ENCODE measurements at places on chromosomes 12 and 14.

DNA sequence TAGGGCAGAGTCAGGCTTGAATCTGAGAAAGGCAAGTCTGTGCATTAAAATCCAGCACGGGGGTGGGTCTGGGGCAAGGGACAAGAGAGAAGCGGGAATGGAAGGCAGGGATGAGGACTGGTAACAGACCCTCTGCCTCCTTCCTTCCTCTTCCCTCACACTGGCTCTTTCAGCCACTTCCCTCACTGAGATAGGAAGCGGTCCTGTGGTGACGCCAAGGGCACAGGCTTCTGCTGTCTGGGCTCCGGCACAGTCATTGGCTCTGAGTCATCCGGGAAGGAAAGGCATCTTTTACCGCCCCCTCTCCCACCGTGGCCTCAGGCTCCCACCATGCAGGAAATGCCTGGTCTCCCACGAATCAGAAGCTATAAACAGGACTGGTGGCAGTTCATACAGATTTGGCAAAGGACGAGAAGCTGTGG is 70.2 kb downstream of the ETV6 start:
- DNase-seq = peak; percentile 92

- DNase-seq = no peak
These were observed 24.2 kb downstream of the SFSWAP start for GRCh38 chr12:131735153-131735456.

DNA sequence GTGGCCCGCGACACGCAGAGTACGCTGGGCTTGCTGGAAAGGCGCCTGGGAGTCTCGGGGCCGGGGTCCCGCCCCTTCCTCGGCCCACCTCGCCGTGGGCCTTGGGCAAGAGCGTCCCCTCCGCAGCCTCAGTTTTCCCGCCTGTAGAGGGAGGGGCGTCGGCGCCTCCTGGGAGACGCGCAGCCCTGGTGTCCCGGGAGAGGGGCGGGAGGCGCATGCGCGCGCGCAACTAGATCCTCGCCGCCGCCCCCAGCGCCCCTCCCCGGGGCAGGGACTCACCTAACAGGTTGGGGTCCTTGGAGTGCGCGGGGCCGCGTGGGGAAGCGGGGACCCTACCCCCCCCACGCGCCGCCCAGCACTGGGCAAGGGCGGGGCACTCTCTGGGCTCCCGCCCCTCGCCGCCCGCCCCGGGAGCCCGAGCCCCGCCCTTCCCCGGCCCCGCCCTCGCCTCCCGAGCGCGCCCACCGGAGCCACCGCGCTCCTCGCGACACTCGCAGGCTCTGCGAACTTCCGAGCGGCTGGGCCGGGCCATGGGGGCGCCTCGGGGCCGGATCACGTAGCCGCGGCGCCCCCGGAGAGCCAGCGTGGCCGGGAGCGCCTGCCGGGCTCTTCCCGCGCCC is at the start of gene KIF26A:
KIF26A (plus strand) TSS at position 490 of the 620 bp plus-strand sequence. CDS start 136 bp downstream, outside the sequence.
- DNase-seq = peak; percentile 41

- DNase-seq = no peak
These were observed 73.9 kb downstream of the ITPK1 start for GRCh38 chr14:93041830-93042229.

DNA sequence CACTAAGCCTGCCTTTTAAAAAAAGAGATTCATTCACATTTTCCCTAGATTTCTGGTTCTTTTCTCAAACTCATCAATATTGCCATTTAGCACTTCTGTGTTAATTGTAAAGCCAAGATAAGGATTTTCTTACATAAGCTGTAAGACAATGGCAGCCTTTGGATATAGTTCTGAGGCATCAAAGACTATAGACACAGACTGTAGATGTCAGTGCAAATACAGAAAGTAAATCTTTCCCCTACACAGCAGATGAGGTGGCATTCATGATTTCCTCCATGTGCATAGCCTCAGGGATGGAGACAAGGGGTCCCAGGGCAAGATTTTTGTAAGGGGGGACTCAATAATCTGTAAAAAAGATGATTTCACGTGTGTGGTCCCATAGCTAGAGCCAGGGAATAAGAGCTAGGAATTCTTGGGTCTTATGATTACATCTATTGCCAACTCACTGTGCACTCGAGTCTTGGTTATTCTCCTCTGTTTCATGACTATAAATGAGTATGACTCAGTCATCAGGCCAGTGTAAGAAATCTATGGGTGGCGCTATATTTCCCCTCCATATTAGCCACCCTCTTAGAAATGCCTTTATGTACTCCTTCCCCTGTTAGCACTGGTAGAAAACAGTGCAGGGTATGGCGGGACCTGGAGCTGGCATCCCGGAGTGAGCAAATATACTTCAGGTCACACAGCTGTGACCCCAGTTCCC is 207.5 kb downstream of the EXOC5 start:
- DNase-seq = no peak

DNA sequence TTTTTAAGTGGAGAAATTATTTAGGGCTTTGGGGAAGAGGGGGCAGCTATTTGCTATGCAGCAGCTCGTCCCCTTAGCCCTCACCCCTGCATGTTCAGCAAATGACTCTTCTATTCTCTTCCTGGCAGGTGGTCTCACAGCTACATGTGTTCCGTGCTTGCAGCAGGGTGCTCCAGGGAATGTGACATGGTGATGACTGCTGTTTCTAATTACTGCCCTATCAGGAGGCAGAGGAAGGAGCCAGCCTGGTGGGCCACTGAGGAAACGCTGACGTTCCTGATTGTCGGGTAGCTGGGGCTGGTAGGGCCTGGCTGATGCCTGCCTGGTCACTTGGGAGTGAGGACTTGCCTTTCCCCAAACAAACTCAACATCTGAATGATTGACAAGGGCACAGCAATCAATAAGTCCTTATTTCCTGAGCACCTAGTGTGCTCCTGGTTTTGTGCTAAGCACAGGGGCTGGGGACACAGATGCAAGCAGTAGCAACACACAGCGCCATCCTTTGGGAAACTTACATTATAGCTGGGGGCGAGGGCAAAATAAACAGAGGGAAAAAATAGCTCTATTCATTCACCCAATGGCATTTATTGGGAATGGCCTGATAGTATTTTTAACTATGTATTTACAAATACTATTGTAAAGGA is 377.8 kb downstream of the FUT8 start:
- DNase-seq = no peak

DNA sequence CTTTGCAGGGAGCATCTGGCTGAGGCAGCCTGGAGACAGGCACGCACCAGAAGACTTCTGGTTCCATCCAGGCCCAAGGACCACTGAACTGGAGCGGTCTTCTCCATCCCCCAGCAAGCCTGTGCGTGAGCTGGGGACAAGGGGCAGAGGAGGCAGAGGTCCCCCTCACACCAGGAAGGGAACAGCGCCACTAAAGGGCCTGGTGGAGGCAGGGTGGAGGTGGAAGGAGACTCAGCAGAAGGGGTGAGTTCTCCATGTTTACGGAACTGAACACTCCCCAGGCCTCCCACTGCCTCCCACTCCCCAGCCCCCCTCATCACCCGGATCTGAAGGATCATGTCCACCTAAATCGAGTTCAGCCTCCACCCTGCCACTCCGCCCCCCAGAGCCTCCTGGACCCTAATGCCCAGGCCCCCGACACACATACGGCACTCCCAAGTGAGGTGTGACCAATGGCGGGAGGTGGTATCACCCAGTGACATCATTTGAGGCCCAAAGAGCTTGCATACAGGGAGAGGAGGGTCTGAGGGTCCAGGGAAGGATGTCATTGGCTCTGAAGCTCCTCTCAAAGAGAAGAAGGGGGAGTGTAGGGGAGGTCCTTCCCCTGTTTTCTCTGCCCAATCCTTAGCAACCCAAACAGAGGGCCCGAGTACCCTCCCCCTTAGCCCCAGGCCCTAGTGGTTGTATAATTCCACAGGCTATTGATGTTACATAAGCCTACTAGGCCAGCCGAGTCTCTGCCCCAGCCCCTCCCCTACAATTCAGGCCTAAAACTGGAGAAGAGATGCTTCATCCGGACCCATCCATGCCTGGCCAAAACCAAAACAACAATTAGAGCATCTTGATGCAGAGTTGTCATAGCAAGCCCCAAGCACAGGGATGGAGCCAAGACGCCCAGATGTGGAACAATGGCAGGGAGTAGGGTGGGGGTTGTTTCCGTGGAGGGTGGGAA is 1.0 kb downstream of the FAIM2 start:
- DNase-seq = no peak

DNA sequence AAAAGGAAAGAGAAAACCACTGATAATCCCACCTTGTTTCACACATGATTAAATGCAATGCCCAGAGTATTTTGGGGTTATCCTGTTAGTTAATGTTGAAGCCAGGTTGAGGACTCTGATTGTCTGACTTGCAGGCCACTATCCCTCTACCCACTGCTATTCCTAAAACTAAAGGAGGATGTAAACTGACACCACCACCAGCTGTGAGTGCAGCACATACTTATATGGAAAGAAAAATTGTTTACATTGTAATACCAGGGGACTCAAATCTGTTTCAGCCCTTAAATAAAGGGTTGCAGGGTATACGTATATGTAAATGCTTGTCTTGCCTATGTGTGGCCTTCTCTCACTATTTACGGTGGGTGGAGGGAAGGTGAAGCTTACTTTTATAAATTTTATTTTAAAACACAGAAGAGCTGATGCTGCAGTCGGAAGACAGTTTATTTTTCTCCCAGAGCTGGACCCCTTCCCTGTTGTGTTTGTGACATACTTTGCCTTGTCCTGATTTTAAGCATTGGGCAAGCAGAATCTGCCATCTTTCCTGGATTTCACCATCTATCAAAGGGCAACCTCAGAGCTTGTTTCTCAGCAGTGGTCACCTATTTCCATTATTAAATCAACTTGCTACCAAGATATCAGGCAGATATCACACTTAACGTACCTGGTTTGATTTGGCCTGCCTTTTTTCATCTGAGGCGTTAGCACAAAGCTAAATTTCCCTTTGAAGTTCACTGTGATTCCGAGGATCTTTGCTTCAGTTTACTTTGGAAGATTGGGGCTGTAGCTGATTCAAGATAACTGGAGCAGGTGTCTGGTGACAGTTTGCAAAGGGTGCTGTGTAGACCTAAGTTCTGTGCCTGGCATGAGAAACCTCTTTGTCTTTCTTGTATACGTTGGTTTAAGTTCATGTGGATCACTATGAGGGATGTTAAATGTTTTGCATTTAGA is 25.2 kb downstream of the DAAM1 start:
- DNase-seq = peak; percentile 63

DNA sequence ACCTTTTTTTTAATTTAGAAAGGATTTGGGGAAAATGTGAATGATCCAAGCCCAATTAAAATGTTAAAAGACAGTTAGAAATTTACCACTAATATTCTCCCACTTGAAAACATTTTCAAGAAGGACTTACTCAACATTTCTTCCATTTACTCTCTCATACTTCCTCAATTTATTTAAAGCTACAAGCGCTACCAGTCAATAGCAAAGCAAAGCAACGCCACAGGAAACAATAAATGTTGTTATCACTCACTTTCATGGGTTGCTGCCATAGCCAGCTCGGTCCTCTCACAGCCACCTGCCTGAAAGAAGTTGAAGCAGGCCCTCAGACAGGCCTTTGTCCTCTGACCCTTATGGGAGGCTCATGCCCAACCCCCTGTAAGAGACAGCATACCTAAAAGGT is 6.0 kb upstream of the SOS2 start:
- DNase-seq = no peak

Data from choroid plexus epithelial cell (primary cell).